ENCODE measurements at places on chromosomes 1 and 21. TPM values are rescaled to one million over a fixed set of nuclear protein-coding genes. Genes with fewer than 3 reads are reported as not detected.

The CLEC20A gene
- 0.33 TPM for total RNA-seq

The FMN2 gene
- total RNA-seq, result not detected

The SLC9C2 gene
- not detected for total RNA-seq

- H3K36me3 ChIP-seq, result no peaks in the 10 kb centered on the region
- DNase-seq, result no peak
- no peaks in the 10 kb centered on the region for H3K27me3 ChIP-seq
- no peak overlapping the region for H3K27ac ChIP-seq
- H3K4me3 ChIP-seq, result no peak overlapping the region
These were observed 1.1 kb downstream of the SHISAL2A start for GRCh38 chr1:52634111-52634510.

DNA sequence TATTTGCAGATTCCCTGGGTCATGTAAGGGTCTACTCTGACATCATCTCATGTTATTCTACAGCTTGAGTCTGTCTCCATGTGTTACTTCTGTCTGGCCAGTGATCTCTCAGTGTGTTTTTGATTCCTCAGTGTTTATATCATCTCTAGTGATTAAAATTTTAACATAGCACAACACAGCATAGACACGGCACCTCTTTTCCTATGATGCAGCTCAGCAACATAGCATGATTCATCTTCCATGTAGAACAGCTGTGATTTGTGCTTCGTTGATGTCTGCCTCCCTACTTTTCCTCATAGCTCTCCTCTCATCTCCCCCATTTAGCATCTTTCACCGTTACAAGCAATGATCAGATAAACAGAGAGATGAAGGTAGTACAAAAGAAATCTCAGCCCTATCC, 163.9 kb upstream of the DPT start:
- no peak overlapping the region for H3K4me3 ChIP-seq
- no peak overlapping the region for H3K27ac ChIP-seq
- H3K4me1 ChIP-seq, result no peaks in the 10 kb centered on the region
- DNase-seq, result no peak
- H3K36me3 ChIP-seq, result no peaks in the 10 kb centered on the region

- H3K36me3 ChIP-seq, result no peaks in the 10 kb centered on the region
- H3K27me3 ChIP-seq, result no peaks in the 10 kb centered on the region
- no peak for DNase-seq
These were observed 17.5 kb upstream of the ALPL start for GRCh38 chr1:21491488-21492355.

GRCh38 chr1:116418091-116418830, 45.2 kb downstream of the ATP1A1 start:
- H3K27ac ChIP-seq, result peak overlapping the region; percentile 22
- H3K4me3 ChIP-seq, result peak overlapping the region; percentile 78
- peaks cover 30% of the 10 kb centered on the region for H3K4me1 ChIP-seq
- peak; percentile 83 for DNase-seq

DNA sequence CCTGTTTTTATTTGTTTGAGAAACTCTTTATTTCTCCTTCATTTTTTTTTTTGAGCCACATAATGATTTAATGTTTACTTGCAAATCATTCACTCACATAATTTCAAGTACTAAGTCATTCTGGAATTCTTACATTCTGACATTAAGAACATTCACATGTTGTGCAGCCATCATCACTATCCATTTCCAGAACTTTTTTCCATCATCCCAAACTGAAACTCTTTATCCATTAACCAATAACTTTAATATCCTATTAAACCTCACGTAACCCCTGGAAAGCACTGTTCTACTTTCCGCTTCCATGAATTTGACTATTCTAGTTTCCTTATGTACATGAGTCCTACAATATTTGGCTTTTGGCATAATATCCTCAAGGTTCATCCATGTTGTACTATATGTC, 52.5 kb upstream of the TEKT2 start:
- no peak for DNase-seq
- no peaks in the 10 kb centered on the region for H3K27me3 ChIP-seq
- no peaks in the 10 kb centered on the region for H3K4me1 ChIP-seq

DNA sequence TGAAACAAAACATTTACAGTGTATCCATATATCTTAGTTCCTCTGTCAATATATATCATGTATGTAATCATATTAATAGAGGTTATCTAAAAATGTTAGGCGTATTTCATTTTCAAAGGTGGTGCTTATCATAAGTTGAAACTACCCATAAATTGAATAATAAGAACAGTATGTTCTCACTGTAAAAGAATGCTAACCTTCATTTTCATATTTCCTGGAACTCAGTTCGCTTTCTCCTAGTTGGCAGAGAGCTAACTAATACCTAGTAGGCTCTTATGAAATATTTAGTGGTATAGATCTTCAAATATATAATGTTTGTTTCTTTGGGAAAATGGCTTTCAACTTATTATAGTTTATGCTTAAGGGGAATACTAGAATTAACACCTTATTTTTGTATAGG, 118.4 kb downstream of the DISP1 start:
- no peaks in the 10 kb centered on the region for H3K36me3 ChIP-seq
- H3K4me1 ChIP-seq, result no peaks in the 10 kb centered on the region
- H3K27me3 ChIP-seq, result no peaks in the 10 kb centered on the region
- no peak overlapping the region for H3K27ac ChIP-seq

DNA sequence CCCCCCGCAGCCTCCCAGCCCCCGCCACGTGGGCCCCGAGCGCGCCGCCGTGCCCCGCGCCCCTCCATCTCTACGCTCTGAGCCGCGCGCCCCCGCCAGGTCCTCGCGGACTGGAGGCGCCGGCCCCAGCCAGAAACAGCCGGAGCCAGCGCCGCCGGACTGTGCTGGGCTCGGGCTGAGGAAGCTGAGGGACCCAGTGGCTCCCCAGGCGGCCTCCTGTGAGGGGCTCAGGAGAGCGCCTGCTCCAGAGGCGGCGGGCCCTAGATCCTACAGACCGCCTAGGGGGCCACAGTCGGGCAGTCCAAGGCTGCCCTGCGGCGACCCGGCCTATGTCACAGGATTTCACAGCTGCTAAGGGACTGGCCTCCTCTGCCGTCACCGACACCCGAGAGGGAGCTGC, 82.1 kb downstream of the NENF start:
- peaks cover 3% of the 10 kb centered on the region for H3K4me1 ChIP-seq
- no peaks in the 10 kb centered on the region for H3K27me3 ChIP-seq
- DNase-seq, result no peak
- peak overlapping the region; percentile 7 for H3K4me3 ChIP-seq
- H3K36me3 ChIP-seq, result no peaks in the 10 kb centered on the region
- no peak overlapping the region for H3K27ac ChIP-seq

DNA sequence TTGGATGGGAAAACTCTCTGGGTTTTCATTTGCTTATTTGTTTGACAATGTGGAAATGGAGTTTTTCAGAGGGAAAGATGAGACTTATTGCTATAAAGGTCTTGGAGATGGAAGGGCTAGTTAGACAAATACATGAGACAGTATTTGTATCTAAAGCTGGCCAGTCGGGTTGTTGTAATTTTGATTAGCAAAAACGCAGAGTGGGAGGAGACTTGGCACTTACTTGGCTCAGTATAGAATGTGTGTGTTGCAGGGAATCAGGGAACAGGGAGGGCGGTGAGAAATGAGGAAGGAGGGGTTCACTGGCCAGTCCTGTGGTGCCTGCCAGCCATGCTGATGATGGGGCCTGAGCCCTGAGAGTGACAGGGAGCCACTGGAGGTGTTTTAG, 6.0 kb upstream of the FOXE3 start:
- no peak for DNase-seq
- no peaks in the 10 kb centered on the region for H3K4me1 ChIP-seq
- H3K27me3 ChIP-seq, result no peaks in the 10 kb centered on the region
- H3K4me3 ChIP-seq, result no peak overlapping the region

Measured in liver (tissue), 10 donors.